Frontal cortex (tissue), 4 donors: ENCODE measurements at places on chromosomes 7 and 10.
A peak's percentile ranks its signal among the peaks of the same experiment; 100 is the strongest.

DNA sequence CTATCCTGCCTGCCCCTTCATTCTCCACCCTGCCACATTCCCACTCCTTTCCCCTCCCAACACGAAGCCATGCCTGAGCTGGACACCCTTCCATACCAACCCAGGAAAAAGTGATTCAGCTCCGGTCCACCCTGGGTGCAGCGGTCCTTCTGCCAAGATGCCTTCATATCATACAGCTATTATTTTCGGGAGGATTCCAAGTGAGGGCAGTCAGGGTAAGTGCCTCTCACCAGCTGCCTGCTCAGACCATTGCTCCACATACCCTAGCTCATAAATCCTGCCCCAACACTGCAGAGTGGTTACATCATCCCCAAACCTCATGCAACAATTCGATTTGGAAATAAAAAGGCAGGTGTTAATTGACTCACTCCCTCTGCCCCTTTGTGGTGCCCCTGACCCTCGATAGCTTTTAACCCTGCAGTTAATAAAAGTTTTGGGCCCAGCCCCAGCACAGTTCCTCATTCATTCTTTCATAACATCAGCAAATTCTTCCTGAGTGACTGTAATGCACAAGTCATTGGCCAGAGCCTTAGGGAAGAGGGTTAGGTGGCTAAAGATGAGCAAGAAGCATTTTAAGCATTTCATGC, 42.6 kb downstream of the ZNF503 start:
- DNase-seq, result no peak

GRCh38 chr7:1080252-1080920, 7.5 kb upstream of the GPER1 start:
- no peak for DNase-seq

DNA sequence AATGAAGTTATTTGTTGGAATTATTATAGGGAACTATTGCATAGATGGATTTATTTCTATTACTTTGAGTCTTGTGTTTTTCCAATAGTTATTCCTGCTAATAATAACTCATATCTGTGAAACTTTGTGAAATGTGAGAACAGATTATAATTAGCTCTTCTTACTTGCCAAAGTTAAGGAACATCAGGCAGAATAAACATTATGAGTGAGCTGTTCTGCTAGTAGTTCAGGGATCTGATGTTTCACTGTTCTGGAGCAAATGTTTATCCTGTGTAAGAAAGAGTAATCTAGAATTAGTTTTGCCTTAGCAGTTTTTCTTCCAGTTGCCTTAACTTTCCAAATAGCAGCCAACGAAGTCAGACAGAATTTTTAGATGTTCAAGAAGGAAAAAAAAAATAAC, 245.2 kb upstream of the PLXDC2 start:
- DNase-seq, result no peak

DNA sequence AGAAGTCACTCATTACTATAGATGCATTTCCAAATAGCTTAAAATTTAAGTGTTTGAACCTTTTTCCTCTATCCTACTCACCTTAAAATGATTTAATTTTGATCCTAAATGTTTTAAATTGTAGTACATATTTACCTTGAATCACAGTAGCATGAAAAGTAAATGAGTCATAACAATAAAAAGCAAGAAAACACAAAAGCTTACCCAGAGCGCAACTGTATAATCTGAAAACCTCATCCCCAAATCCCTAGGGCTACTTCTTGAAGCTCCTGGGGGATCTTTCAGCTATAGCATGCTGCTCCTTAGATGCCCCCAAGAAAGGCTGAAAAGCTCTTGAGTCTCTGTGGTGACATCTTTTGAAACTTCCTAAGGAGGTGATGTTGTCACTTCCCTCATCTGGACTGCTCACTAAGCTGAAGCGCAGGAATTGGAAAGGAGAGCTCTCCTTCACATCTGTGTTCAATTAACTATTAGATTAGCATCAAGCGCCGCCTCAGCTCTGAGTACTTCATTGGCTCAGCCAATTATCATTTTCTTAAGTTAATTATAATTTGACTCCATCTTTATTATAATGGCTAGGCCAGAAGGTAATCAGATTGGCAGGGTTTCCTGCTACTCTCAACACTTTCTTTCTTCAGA, 60.2 kb downstream of the SEMA3E start:
- no peak for DNase-seq

DNA sequence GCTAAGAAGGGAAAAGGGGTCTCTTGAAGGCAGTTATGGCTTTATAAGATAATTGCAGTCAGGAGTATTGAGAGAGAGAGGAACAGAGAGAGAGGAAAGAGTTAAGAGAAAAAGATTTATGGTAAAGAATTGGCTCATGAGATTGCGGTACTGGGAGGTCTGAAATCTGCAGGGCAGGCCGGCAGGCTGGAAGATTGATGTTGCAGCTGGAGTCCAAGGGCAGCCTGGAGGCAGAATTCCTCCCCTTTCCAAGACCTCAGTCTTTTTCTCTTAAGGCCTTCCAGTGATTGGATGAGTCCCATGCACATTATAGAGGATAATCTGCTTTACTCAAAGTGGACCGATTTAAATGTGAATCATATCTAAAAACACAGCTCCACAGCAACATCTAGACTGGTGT, 68.4 kb downstream of the HACD1 start:
- no peak for DNase-seq

- DNase-seq, result no peak
Observed at GRCh38 chr7:15571301-15571878, 9.6 kb upstream of the AGMO start.

GRCh38 chr10:7474388-7474787, 63.6 kb upstream of the SFMBT2 start:
- DNase-seq, result no peak

DNA sequence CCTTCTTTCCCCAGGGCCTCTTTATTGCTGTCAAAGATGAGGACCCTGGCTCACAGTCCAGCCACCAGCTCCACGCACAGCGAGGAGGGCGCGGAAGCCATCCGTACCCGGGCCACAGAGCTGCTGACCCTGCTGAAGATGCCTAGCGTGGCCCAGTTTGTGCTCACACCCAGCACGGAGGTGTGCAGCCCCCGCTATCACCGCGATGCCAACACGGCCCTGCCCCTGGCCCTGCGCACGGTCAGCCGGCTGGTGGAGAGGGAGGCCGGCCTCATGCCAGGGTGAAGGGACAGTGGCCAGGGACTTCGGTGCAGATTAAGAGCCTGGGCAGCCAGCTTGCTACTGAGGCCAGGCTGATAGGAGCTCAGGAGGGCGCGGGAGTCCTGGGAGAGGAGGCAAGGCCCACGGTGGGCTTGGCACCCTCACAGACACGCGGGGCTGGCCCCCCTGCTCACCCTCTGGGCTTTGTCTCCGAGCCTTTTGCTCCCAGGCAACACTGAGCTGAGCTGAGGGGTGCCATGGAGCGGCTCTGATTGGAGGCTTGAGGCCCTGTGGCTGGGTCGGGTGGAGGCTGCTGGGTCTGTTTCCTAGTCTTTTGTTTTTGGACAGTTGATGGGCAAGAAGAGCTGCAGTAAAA, 15.8 kb downstream of the AP5Z1 start:
- peak; percentile 24 for DNase-seq
